ENCODE measurements at places on chromosomes 12 and 14. TPM values are rescaled to one million over a fixed set of nuclear protein-coding genes. Genes with fewer than 3 reads are reported as not detected.

DNA sequence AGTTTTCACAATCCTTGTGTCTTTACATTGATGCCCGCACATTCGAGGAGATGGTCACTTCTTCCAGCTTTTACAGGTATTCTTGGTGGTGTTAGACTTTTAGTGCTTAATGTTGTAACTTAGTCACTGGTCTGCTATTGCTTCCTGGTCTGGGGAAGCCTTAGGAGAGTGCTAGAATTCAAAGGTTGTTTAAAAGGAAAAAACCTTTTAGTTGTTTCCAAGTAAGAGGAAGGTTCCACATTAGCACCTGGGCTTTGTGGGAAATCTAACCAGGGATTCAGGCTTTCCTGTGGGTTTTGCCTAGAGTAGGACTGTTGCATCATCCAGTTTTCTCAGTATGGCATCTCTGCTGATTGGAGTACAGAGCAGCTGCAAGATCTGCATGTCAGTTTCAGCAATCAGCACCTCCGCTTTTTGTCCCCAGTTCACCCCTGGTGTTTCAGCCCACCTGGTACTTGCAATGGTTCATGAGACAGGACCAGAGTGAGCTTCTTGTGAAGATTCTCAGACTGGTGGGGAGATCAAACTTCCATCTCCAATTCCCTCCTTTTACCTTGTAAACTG, 44.0 kb upstream of the PLBD1 start:
- no peaks in the 10 kb centered on the region for H3K27me3 ChIP-seq
- no peaks in the 10 kb centered on the region for H3K36me3 ChIP-seq

DNA sequence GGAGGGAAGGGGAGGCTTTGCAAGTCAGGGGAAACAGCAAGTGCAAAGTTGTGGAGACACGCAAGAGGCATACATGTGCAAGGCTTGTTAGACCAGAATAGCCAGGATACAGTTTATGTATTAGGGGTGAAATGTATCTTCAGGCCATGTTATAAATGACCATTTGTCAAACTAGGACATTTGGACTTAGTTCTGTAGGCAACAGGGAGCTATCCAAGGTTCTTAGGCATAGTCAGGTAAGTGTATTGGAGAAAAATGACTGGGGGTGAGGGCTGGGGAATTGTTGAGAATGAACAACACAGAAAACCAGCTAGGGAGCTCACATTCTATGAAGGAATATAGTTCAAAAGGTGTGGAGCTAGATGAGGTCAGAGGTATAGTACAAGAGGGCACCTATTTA, 42.5 kb downstream of the TPH2 start:
- no peak for DNase-seq
- H3K27me3 ChIP-seq: no peaks in the 10 kb centered on the region
- no peak overlapping the region for H3K4me3 ChIP-seq
- no peaks in the 10 kb centered on the region for H3K36me3 ChIP-seq
- H3K27ac ChIP-seq: no peak overlapping the region

DNA sequence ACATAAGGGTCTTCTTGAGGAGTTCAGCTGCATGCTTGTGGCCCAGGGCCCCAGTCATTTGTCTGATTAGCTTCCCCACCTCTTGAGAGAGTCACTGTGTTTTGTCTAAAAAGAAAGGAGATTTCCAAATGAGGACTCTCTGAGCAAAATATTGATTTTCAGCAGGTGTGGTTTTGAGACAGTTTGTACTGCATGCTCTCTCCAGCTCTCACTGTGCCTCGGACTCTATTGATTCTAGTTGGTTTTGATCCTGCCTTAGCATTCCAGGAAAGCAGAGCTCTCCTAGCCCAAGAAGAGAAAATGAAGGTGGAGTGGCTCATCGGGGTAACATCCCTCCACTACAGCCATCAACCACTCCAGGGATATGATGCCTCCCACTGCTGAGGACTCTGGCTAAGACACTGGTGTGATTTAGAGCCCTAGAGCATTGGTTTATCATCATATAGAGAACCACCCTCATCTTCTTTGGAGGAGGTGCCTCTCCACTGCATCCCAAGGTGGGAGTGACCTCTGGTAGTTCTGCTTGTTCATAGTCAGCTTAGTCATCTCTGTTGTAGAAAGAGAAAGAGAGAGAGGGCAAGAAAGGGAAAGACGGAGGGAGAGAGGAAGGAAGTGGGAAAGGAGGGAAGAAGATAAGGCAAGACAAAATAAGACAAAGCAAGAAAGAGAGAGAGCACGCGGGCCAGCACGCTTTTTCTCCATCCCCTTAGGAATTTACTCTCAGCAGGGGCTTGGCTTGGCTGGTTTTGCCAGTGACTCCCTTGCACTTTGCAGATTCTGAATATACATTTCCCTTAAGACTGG, 365.6 kb downstream of the DPF3 start:
- no peaks in the 10 kb centered on the region for H3K36me3 ChIP-seq
- no peak for DNase-seq
- no peak overlapping the region for H3K4me3 ChIP-seq
- peaks cover 48% of the 10 kb centered on the region for H3K4me1 ChIP-seq

- no peak for DNase-seq
- H3K36me3 ChIP-seq: peaks cover 38% of the 10 kb centered on the region
- no peak overlapping the region for H3K27ac ChIP-seq
- no peaks in the 10 kb centered on the region for H3K27me3 ChIP-seq
These were observed 7.9 kb upstream of the DNAH10 start for GRCh38 chr12:123754041-123754772.

DNA sequence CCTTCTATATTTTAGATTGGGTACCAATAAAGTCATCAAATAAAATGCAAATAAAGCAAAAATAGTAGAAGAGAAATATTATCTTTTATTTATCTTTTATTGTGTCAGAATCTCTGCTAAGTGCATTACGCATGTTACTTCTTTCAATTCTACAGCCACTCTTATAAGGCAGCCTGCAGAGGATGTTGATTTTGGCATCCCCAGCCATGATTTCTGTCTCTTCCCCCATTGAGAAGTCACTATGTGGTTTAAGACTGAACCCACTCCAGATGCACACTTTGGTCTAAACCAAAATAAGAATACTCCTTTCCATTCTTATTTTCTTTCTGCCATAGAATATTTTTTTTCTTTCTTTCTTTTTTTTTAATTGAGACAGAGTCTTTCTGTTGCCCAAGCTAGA, 56.0 kb upstream of the ACSS3 start:
- no peak overlapping the region for H3K27ac ChIP-seq
- no peaks in the 10 kb centered on the region for H3K27me3 ChIP-seq
- H3K4me3 ChIP-seq: no peak overlapping the region
- no peaks in the 10 kb centered on the region for H3K36me3 ChIP-seq
- no peak for DNase-seq

DNA sequence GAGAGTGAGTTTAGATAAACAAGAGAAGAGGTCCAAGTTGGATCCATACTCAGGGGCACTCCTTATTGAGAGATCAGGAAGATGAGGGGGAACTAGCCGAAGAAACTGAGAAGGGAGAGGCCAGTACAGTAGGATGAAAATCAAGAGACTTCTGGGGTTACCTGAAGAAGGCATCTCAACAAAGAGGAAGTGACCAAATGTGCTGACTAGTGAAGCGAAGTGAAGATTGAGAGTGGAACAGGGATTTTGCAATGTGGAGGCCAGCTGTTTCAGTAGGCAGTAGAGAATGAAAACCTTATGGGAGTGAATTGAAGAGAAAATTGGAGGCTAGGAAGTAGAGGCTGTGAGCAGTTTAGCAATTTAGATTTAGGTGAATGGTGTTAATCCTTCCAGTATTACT, 153.0 kb downstream of the SYNE2 start:
- no peaks in the 10 kb centered on the region for H3K4me1 ChIP-seq
- DNase-seq: no peak
- no peak overlapping the region for H3K27ac ChIP-seq
- H3K27me3 ChIP-seq: no peaks in the 10 kb centered on the region
- no peak overlapping the region for H3K4me3 ChIP-seq
- peaks cover 40% of the 10 kb centered on the region for H3K36me3 ChIP-seq

GRCh38 chr14:102986810-102987579, 64.5 kb downstream of the AMN start:
- no peak overlapping the region for H3K4me3 ChIP-seq
- H3K27me3 ChIP-seq: no peaks in the 10 kb centered on the region
- H3K27ac ChIP-seq: no peak overlapping the region
- no peak for DNase-seq

- no peaks in the 10 kb centered on the region for H3K36me3 ChIP-seq
- no peak overlapping the region for H3K27ac ChIP-seq
- no peak overlapping the region for H3K4me3 ChIP-seq
These were observed 28.2 kb upstream of the SNRPF start for GRCh38 chr12:95830335-95831089.

- H3K4me1 ChIP-seq: no peaks in the 10 kb centered on the region
- DNase-seq: no peak
- no peaks in the 10 kb centered on the region for H3K27me3 ChIP-seq
These were observed 96.1 kb upstream of the ANO4 start for GRCh38 chr12:100698518-100698917.

DNA sequence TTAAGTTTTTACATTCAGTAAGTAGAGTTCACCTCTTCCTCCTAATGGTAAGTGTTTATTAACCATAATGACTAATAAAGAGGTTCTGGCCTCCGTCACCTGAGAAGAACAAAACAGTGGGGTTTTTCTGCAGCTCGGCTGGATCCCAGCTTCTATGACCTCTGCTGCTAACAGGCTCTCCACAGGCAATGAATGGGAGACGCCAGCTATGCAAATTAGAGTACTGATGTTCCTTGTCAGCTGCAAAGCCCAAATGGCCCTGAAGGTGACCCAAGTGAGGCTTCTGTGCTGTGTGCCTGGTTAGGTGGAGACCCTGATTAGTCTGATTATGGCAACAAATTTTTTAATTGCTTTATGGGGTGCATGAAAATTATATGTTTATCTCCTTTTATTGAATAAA, 218.1 kb downstream of the APAF1 start:
- no peaks in the 10 kb centered on the region for H3K4me1 ChIP-seq
- H3K4me3 ChIP-seq: no peak overlapping the region
- DNase-seq: no peak
- H3K27ac ChIP-seq: no peak overlapping the region

DNA sequence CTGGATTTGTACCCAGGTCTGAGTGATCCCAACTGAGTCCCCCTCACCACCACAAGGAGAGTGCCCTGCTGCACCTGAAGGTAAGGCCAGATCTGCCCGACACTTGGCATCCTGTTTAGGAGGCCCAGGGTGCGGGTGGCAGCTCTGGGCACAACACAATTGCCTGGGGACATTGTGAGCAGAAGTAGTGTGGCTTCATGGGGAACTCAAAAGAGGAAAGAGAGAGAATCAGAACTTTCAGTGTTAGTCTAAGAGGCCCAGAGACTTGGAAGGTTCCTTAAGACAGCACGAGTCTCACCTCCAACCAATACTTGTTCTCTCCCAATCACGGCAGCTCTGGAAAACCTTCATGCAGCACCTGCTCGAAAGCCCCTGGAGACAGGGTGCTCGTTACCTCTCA, 6.6 kb upstream of the SLC8B1 start:
- H3K27ac ChIP-seq: no peak overlapping the region
- no peak for DNase-seq
- no peak overlapping the region for H3K4me3 ChIP-seq
- no peaks in the 10 kb centered on the region for H3K27me3 ChIP-seq

DNA sequence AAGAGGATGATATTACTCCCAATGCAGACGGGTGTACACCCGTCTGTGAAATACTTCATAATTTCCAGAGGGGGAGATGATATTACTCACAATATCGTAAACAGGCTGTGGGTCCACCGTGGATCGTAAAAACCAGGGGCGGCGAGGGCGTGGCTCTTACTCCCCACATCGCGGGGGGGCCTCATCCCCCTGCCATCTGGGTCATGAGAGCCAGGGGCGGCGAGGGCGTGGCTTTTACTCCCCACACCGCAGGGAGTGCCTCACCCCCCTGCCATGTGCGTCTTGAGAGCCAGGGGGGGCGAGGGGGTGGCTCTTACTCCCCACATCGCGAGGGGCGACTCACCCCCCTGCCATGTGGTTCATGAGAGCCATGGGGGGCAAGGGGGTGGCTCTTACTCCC, 86.2 kb upstream of the GNG2 start:
- no peaks in the 10 kb centered on the region for H3K36me3 ChIP-seq
- H3K4me1 ChIP-seq: no peaks in the 10 kb centered on the region
- H3K4me3 ChIP-seq: no peak overlapping the region

Gene GNG2
- 84.8 TPM for total RNA-seq

Measured in CD4-positive, alpha-beta memory T cell (primary cell).